SW480 (cell line): ENCODE measurements at places on chromosomes 3 and 15.
A peak's percentile ranks its signal among the peaks of the same experiment; 100 is the strongest.

DNA sequence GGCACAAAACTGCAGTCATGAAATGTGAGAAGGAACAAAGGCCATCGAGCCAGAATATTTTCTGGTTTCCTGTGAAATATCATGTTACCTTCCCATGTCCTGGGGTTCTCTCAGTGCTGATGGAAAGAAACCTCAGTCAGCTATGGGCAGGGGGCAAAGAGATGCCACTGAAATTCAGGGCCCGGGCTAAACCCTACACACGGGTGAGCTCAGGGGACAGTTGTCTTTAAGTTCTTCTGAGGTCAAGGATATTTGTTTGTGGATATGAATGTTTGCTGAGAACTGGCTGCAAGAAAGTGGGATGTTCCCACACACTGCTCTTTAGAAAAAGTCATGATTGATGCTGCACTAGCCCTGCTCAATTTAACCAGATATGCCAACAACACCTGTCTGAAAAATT lies 187.2 kb downstream of the MEX3B start:
- no peak for DNase-seq

- DNase-seq, result peak; percentile 21
Observed at GRCh38 chr3:43659250-43659880, 31.4 kb upstream of the ABHD5 start.

DNA sequence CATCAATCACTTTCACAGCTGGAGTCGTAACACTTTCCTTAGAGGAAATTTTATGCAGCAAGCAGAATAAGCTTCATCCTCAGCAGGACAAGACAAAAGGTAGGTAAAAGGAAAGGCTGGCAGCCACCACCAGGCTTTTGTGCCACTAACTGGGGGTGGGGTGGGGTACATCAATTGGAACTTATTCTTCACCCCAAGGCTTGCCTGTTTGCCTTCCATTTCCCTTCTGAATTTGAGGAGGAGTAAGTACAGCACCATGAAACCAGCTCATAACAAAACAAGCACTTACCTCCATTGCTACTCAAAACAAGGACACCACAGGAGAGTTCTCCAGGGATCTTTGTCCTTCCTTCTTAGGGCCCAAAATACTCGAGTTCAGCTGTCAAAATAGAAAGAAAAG lies 296.8 kb downstream of the ARRDC4 start:
- DNase-seq, result no peak

DNA sequence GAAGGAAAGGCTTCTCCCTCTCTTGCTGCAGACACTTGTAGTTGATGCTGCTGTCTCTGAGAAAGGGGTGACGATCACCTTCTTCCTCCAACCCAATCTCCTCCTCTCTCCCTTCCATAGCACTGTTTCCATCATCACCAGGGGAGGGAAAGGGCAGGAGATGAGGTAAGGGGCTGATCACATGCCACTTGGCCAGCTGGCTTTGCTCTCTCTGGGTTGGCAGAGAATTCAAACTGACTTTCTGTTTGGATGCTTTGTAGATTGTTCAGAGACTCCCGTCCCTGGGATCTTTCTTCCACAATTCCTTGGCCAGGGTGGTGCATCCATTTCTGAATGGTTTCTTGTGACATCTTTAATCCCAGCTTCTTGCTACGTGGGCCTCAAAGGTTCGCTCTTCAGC lies 43.2 kb upstream of the ZNF148 start:
- DNase-seq, result no peak

DNA sequence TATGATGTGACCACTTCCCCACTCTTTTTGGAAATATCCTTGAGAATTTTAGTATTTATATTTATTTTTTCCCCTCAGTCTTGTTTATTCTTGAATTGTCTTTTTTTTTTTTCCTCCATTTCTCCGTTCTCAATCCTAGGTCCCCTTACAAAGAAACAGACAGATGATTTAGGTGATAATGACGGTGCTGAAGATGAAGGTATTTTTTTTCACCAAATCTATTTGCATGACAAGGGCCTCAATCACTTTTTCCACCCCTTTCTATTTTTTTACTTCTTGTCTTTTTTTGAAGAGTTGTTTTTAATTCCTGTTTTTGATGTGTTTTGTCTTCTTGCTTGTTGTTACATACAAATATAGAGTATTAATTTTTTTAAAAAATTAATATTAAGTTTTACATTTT lies 402.6 kb downstream of the NLGN1 start:
- no peak for DNase-seq

DNA sequence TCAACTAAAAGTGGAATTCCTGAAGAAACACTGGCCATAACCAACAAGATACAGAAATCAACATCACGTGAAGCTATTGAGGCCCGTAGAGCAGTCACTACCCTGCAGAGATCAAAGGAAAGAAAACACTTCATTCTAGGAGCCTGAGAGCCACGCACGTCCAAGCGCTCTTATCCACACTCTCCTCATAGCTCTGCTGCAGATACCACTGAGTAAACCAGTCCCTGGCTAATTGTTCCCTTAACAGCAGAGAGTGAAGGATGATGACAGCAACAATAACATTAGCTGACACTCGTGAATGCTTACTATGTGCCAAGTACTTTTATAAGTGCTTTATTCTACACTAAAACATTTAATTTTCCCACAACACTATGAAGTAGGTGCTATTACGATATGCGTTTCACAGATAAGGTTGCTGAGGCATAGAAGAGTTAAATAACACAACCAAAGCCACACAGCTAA lies 271.0 kb upstream of the GADL1 start:
- no peak for DNase-seq

- no peak for DNase-seq
Observed at GRCh38 chr15:100049936-100050876, 291.6 kb downstream of the ADAMTS17 start.
